Stimulated activated CD8-positive, alpha-beta memory T cell treated with anti-CD3 and anti-CD28 coated beads, Interleukin-15, amount 100 ng/mL, for 4 hours (primary cell): ENCODE measurements at places on chromosomes 5 and 9.

- no peak for DNase-seq
Measured at GRCh38 chr5:170011751-170012150, 31.5 kb upstream of the INSYN2B start.

- DNase-seq, result no peak
Measured at GRCh38 chr5:148790545-148791333, 35.7 kb upstream of the ADRB2 start.

DNA sequence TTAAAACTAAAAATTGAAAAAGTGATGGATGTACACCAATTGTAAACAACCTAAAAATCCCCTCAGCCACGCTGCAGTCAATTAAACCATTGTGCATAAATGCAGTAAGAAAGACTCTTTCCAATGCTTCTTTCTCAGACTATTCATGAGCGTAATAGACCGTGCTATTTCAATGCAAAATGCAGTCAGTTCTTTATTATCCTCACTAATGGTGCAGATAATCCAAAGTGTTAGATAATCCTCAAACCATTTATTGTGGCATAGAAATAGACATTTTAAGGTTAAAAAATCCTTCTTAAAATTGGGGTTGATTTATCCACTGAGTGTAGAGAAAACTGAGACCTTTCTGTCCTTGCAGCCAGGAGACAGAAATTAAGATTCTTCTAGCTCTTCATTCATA lies 1862.8 kb downstream of the EFNA5 start:
- no peak for DNase-seq

GRCh38 chr9:116360989-116361388 lies 207.4 kb downstream of the PAPPA start:
- DNase-seq, result no peak

GRCh38 chr5:42944989-42945388 lies 95.1 kb downstream of the ANXA2R start:
- DNase-seq, result no peak

GRCh38 chr5:113117543-113118115 lies 141.0 kb downstream of the DCP2 start:
- DNase-seq, result no peak

DNA sequence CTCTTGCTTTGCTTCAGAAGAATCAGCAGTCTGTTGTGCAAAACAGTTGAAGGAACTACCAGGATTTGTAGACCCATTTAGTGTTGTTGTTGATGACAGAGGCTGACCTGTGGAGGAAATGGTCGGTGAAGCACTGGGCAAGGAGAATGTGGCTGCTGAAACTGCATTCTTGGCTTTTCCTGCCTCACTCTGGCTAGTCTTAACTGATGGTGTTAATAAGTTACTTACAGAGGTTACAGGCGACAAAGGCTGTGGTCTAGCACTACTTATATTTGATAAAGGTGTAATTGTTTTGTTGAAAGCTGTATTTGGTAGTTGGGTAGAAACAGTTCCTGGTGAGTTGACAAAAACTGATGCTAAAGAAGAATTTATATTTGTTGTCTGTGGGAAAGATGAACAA lies 31.5 kb downstream of the MLANA start:
- no peak for DNase-seq

- no peak for DNase-seq
Measured at GRCh38 chr5:114957384-114957783, 212.3 kb downstream of the TRIM36 start.

DNA sequence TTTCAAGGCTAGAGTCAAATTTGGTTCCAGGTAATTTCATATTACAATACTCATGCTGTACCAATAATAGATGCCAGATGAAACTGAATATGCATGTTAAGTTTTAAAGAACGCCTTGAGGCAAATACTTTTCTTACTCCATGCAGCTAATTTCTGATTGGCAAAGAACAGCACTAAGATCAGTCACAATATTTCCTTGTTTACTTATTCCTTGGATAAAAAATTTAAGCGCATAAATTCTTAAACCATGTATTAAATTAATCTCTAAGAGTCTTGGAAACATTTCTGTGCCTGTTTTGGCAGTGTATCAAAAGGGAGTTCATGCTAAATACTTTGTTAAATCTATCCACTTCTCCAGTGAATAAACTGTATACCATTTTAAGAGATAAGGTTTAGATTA lies 173.5 kb downstream of the SLC12A2 start:
- DNase-seq, result no peak
